Activated CD4-positive, CD25-positive, alpha-beta regulatory T cell treated with anti-CD3 and anti-CD28 coated beads, Interleukin-2, amount 50 U/mL, for 16 hours (primary cell): ENCODE measurements at places on chromosomes 1 and 21.

GRCh38 chr1:62276791-62277190 is 42.4 kb downstream of the KANK4 start:
- no peak for DNase-seq

- DNase-seq: no peak
Observed at GRCh38 chr1:25677193-25677773, 60.7 kb downstream of the MAN1C1 start.

DNA sequence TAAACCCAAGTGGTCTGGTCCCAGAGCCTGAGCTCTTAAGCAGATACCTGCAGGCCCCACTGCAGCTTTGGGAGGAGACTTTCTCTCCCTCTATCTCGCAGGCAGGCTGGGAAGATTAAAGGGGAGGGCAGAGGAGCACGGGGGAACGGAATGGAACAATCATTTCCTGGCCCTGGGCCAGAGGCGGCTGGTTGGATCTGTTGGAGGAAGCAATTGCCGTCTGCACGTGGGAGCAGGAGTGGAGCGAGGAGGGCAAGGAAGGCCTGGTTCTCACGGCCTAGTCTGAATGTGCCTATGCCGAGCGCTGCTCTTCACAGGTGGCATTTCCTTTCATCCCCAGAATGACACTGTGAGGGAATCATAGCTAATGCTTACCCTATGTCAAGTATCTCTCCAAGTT is 23.7 kb downstream of the NKAIN1 start:
- DNase-seq: no peak

GRCh38 chr1:231628207-231628876 is 1.8 kb downstream of the DISC1 start:
- no peak for DNase-seq

DNA sequence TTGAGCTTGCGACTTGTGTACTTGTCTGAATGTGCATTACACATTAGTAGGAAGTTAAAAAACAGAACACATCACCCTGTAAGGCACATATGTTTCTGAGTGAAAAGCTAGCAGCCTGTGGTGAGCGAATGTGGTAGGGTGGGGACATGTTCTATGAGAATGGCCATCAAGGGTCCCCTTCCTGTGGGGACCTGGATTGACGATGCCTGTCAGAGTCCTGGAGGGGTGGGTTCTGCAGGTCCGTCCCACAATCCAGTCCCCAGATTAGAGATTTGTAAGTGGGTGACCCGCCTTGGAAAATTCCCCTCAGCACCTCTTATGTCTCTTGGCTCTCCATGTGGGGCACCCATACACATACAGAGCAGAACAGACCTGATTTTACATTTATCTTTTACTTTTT is 40.0 kb downstream of the MTARC1 start:
- DNase-seq: no peak

GRCh38 chr1:40057310-40058030 is 16.9 kb downstream of the CAP1 start:
- no peak for DNase-seq

DNA sequence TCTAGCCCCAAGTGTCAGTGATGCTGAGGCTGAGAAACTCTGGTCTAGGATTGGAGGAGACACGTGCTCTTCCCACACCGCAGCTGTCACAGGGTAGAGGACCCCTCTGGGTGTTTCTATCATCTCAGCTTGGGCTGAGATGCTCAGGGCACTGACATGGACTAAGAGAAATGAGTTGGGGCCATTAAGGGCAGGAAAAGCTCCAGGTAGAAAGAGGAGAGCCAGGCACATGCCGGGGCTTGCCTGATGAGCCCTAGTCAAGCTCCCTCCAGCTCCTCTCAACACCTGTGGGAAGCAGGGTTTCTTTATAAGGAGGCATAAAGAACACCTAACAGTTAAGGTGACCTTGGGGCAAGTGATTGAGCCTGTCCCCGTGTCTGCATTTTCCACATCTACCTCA is 17.3 kb downstream of the ABCA4 start:
- DNase-seq: no peak

- no peak for DNase-seq
Observed at GRCh38 chr1:246338098-246338497, 169.0 kb downstream of the SMYD3 start.

DNA sequence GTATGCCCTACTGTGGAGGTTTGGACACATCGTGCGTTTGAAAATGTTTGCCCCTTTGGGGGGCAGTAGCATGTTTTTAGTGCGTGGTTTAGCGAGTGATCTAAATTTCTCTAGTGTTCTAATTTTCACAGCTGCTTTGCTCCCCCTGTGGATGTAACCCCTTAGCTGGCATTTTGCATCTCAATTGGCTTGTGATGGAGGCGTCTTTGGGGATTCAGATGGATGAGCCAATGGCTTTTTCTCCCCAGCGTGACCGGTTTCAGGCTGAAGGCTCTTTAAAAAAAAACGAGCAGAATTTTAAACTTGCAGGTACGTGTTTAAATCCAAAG is 836 bp downstream of the CDC7 start:
- DNase-seq: no peak

- DNase-seq: no peak
Observed at GRCh38 chr21:43287111-43287760, 118.4 kb downstream of the CRYAA start.

GRCh38 chr1:112688781-112689193 is 14.3 kb downstream of the MOV10 start:
- DNase-seq: no peak

- no peak for DNase-seq
Observed at GRCh38 chr1:15141935-15142539, 11.5 kb upstream of the TMEM51 start.

DNA sequence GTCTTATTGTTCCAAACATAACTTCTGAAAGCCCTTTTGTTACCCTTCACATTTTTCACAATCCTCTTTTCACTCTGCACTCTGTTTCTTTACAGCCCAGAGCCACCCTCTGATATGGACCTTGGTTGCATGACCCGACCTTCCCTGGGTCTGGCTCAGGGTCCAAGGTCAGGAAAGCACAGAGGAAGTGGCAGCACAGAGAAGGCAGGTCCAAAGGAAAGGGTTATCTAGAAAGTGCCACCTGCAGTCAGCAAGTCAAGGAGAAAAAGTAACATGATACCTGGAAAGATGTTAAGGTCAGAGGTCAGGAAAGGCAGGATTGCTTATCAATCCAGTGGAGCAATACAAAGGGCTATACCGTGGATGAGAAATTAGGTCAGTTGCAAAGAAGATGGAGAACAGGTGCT is 18.4 kb downstream of the BCAR3 start:
- no peak for DNase-seq

DNA sequence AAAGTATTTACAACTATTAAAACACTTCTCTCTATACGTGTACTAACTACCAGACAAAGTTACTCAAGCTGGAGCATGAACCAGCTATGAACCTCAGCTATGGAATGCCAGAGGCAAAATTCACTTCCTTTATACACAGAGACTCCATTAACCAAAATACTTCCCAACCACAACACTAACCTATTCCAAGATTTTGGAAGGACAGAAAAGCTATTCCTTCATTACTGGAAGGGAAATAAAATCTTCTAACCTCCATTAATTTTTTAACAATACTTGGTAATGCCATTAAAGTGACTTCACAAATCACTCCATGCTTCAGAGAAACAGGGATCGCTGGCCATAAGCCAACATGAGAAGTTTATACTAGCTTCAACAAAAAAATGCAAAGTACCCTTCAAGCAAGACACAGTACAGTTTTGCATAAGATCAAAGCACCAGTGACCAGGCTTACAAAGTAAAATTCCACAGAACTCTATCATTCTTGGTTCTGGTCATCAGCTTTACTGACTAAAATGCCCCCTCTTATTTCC is 58.0 kb downstream of the PUM1 start:
- DNase-seq: no peak

- no peak for DNase-seq
Observed at GRCh38 chr1:31961536-31961935, 23.4 kb upstream of the PTP4A2 start.

GRCh38 chr1:181033128-181033798 is 520 bp upstream of the MR1 start:
- DNase-seq: no peak

- no peak for DNase-seq
Observed at GRCh38 chr1:25799352-25799934, 550 bp upstream of the SELENON start.

DNA sequence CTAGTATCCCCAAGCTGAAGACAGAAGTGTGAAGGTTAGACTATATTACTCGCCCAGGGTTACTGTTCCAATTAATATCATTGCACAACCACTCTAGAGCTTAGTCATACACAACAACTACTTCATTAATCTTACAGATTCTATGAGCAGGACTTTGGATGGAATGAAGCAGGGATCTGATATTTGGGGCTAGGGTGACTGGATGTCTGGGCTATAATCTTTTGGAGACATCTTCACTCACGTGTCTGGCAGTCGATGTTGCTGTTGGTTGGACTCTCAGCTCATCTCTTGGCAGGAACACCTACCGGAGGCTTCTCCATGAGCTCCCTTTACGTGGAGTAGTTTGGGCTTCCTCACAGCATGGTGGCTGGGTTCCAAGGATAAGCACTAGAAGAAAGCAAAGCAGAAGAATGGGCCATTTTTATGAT is 519.2 kb upstream of the B3GALT2 start:
- no peak for DNase-seq

DNA sequence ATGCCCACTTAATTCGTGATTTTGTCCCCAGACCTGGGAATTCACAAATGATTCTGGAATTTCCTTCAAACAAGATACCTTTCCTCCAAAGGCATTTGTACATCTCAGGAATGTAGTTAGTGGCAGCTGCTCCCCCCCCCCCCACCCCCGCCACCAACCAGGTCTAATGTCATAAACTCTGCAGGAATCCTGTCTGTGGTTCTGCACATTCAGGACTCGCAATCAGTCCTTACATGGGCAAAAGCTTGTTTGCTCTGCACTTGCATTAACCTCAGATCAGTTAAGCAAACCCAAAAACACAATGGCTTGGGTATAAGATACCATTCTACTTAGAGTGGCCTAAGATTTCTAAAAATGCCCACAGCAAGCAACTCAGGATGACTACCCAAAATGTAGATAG is 143.8 kb downstream of the TGFB2 start:
- DNase-seq: no peak

- DNase-seq: peak; percentile 23
Observed at GRCh38 chr1:205227584-205228013, at the start of gene TMCC2. TMCC2 (plus strand) TSS chr1:205227946; CDS start chr1:205228565, 619 bp downstream.

DNA sequence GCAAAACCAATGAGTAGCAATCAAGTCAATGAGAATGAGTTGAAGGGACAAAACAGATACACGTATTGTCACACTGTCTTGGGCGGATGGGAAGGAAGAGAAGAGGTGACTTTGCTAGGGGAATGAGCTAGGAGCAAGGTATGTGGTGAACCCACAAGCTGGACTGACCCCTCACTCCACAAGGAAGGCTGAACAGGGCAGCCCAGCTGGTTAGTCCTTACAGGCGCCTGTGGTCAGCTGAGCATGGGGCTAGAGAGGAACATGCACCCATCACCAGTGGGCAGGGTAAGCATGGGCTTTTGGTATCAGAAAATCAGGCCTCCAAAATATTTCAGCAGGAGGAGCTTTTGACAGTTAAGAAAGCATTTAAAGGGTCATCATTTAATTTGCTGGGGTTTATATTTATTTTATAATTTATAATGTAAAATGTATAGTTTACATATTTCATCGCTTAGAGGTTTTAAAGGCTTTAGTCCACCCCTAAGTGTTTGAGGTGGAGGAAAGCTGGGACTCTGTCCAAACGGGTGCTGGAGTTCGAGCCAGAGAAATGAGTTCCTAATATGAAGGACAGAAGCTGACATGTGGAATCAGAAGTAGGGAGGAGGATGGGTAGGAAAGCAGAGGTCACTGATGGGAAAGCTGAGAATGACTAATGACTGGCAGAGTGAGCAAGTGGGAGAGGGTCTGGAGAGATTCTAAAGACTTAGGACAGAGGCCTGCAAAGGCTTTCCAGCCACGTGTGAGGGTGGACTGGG is 22.0 kb upstream of the ACBD6 start:
- DNase-seq: no peak

GRCh38 chr1:31004231-31004621 is 61.3 kb downstream of the PUM1 start:
- no peak for DNase-seq

DNA sequence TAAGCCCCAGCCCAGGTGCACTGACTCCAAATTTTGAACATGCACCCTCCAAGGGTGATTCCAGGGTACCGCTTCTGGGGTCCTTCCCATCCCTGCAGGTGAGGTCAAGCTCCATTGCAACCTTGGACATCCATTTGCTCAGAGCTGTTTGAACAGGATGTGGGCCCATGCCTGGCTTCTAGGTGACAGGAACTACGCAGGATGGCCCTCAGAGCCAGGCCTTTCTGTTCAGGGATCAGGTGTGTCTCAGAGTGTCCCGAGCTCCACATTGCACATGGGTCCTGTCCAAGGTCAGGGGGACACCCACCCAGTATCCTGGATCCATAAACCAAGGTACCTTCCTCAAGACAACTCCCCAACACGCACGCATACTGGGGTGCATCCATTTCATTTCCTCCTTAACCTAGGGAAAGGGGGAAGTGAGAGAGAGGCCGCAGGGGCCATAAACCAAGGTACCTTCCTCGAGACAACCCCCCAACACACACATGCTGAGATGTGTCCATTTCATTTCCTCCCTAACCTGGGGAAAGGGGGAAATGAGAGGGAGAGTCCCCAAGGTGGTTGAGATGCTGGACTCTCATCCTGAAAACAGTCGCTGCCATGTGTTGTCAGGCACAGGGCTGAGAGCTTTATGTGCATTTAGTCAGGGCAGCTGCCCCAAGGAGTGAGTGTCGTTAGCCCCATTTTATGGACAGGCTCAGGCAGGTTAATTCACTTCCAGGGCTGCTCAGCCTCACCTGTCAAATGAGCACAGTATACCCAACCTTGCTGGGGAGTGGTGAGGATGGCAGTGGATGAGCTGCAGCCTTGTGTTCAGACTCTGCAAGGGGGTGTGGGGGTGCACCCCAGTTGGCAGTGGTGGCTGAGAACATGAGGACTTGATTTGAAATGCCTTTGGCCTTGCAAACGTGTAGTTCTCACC is 2.1 kb downstream of the SLC66A1 start:
- no peak for DNase-seq

- DNase-seq: no peak
Observed at GRCh38 chr1:155069551-155070157, 6.1 kb downstream of the EFNA4 start.
